ENCODE measurements at places on chromosomes 11 and 22.

- DNase-seq = no peak
Measured at GRCh38 chr11:33616552-33616951, 84.1 kb downstream of the C11orf91 start.

DNA sequence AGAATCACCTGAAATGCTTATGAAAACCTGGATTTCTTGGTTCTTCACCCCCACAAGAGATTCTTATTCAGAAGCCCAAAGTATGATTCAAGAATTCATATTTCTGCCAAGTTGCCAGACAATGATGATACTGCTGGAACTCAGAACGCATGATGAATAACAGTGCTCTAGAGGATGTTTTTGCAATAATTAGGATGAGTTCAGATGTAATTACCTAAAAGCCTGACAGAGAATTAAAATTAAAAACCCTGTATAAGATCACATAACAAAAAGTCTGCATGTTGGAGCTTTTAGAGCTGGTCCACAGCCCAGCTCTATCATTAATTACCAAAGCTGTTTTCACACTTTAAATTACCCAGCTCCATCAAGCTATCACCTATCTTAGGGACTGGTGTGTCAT is 211.8 kb downstream of the LUZP2 start:
- no peak for DNase-seq

- no peak for DNase-seq
Measured at GRCh38 chr11:13117344-13117743, 108.2 kb downstream of the RASSF10 start.

DNA sequence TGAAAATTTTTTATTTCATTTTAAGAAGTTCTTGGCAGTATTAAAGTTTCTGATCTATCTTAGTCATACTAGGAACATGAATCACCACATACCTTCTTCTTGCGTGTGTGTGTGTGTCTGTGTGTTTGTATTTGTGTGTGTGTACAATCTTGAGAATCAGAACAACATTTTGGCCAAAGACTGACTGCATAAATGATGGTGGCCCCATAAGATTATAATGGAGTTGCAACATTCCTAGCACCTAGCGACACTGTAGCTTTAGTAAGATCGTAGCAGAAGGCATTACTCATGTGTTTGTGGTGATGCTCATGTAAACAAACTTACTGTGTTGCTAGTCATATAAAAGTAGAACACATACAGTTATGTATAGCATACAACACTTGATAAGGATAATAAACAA is 205.4 kb downstream of the FAM76B start:
- no peak for DNase-seq

DNA sequence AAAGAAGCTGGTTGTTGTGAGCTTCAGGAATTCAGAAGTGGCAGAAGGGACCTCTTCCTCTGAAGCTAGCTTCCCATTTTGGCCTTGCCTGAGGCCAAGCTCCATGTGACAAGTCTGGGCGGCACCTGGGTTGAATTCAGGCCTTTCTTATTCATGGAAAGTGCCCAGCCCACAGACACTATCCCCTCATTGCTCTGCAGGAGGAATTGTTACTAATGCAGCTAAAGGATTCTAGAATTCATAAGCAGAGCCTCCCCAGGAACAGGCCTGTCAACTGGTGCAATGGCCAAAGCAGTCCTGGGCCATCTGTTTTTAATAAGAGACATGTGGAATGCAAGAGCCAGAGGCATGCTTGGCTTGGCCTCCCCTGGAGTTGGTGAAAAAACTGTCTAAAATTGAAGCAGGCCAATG is 71.4 kb downstream of the SLC1A2 start:
- DNase-seq = no peak

- DNase-seq = no peak
Measured at GRCh38 chr11:19723572-19724342, 11.1 kb downstream of the NAV2 start.

DNA sequence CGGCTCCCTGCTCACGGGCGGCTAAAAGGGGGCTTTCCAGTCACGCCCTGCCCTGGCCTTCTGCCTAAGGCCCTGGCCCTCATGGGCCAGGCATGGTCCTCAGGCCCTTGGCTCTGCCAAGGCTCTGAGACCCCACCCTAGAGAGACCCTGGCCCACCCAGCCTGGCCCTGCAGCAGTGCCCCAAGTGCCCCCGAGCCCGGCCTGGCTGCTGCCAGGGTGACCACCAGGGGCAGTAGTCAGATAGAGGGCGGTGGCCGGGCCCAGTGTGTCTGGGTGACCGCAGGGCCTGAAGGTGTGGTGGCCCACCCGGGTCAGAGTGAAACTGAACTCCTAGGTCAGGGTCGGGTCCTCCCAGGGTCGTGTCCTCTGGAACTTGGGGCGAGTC is 29.4 kb upstream of the CCDC188 start:
- no peak for DNase-seq

GRCh38 chr22:41217553-41218157 is 12.5 kb downstream of the L3MBTL2 start:
- DNase-seq = no peak

DNA sequence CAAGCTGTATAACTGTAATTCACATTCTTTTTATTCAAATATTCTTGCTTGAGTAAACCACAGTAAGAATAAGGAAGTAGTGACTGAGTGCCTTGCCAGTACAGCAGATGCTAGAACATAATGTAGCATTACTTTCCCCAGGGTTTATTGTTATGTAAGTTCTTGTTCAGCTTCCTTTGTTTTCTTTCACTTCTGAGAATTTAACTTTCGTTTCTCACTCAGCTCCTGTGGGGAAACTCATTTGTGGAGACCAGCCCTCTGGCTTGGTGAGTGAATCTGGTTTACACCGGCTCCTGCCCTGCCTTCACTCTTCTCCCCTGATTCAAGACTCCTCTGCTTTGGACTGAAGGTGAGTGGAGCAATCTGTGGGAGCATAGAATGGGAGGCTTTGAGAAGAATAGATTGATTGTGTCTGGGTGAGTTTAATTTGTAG is at the start of gene TRIM22:
Gene TRIM22 (plus strand): TSS at position 240 of the 433 bp plus-strand sequence. CDS start 6,443 bp downstream, outside the sequence.
- peak; percentile 41 for DNase-seq

GRCh38 chr11:119750056-119750455 is 21.1 kb upstream of the NECTIN1 start:
- DNase-seq = no peak

DNA sequence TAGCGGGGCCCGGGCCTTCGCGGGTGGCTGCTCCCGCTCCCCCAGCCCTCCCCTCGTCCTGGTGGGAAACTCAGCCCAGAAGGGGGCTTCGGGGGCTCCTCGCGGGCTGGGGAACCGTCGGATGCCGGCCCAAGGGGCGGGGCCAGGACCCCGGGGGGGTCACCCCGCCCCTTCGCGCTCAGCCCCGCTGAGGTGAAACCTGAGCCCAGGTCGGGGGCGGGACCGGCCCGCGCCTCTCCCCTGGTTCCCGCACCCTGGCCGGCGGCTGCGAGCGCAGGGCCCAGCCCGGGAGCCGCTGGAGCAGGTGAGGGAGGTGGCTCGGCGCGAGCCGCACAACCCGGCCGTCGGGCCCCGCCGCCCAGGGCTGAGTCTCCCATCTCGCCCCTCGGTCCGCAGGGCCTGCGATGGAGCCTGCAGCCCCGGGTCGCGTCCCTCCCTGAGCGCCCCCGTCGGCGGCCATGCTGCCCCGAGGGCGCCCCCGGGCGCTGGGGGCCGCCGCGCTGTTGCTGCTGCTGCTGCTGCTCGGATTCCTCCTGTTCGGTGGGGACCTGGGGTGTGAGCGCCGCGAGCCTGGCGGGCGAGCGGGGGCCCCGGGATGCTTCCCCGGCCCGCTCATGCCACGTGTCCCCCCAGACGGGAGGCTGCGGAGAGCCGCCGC is at the start of gene LARGE2:
Gene LARGE2 (plus strand): TSS at position 232 of the 658 bp plus-strand sequence. CDS start 227 bp downstream, at position 459.
- DNase-seq = no peak

- no peak for DNase-seq
Measured at GRCh38 chr11:71406681-71407080, 41.5 kb downstream of the DHCR7 start.

DNA sequence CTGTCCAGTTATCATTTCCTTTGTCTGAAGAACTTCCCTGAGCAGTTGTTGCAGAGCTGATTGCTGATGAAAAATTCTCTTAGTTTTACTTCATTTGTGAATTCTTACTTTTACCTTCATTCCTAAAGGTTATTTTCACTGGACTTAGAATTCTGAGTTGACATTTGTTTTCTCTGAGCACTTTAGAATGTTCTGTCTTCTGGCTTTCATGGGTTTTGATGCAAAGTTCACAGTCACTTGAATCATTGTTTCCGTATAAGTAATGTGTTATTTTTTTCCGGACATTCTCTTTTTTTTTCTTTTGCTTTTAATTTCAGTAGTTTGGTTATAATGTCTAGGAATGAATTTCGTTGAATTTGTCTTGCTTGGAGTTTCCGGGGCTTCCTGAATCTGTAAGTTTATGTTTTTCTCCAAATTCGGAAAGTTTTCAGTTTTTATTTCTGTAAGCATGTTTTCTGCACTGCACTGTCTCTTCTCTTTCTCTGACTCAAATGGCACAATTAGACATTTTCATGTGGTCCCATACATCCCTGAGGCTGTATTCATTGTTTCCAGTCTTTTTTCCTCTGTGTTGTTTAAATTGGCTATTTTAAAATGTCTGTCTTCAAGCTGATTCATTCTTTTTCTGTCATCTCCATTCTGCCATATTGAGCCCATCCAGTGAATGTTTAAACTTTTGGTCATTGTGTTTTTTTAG is 68.5 kb upstream of the NARS2 start:
- DNase-seq = no peak

DNA sequence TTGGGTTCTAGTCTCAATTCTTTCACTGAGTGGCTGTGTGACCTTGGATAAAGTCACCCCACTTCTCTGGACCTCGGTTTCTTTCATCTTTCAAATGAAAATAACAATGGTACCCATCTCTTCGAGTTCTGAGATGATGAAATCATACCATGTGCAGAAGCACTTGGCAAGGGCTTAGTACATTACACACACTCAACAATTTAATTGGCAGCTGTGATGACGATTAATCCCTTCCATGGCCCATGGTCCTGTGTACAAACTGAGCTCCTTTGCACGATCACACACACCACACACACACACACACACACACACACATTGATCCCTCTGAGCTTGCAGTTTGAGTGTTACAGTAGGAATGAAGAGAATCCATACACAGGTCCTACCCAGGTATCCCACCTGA is 103.4 kb upstream of the ASPHD2 start:
- DNase-seq = no peak

DNA sequence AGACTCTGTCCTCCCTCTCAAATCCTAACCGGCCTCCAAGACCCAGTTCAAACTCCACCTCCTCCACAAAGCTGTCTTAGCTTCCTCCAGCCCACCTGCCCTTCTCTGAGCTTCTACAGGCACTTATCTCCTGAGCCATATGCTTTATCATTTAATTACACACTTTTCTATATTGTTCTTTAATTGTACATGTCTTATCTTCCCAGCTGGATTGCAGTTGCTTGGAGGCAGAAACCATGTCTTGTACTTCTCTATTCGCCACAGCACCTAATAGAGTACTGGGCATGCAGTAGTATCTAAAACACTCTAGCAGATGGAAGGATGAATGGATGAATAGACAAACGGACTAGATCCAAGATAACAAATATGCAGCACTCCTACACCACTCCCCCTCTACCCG is 11.3 kb downstream of the TRIM29 start:
- no peak for DNase-seq

DNA sequence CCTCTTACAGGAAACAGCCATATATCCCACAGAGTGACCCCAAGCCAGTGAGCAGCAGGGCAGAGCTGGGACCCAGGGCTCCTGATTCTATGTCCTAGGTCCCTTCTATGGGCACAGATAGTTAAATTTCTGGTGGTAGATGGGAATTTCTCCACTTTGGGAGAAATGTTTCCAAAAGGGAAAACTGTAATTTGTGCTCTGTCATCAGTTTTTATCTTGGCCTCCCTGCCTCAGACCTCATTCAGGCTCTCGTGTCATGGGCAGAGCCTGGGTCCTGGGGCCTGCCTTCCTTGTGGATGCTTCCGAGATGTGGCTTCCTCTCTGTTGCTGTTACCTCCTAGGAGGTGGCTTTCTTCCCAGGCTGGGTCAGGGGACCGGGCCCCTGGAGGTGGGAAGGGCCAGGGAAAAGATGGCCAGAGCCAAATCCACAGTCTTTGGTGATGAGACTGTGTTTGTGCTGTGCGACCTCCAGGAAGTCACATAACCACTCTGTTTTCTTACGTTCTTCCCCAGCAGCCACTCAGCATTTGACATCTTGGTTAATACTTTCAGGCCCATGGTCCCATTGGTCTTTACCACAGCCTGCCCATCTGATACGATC is 8.6 kb downstream of the LRRC32 start:
- DNase-seq = no peak

DNA sequence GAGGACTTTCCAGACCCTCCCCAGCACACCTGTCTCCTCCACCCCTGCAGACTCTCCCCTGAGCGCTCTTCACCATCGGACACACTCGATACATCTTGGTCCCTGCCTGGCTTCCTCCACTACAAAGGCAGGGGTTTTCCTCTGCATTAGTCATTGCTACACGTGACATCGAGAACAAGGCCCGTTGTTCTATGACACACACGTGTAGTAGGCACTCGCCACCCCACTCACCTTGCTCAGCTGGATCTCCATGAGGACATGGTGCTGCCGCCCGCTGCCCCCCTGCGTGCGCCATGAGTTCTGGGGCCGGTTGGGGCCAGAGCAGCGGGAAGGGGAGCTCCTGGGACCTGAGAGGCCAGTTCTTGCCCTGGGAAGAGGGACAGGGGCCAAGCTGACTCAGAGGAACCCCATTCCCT is 16.7 kb downstream of the ATG2A start:
- DNase-seq = peak; percentile 50

DNA sequence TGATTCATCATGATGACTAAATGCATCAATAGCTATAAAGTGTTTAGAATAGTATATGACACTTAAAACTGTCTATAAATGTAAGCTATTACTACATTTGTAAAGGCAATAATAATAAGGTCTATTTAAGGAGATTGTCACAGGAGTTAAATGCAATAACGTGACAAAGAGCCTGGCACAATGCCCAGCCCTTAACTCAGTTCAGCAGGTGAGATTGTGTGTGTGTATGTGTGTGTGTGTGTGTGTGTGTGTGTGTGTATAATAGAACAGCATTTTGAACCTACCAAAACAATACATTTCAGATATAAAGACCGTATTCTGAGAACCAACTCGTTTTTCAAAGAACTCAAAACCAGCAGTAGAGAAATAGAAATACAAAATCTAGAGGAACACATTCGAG is 177.5 kb downstream of the MYO18B start:
- DNase-seq = no peak

DNA sequence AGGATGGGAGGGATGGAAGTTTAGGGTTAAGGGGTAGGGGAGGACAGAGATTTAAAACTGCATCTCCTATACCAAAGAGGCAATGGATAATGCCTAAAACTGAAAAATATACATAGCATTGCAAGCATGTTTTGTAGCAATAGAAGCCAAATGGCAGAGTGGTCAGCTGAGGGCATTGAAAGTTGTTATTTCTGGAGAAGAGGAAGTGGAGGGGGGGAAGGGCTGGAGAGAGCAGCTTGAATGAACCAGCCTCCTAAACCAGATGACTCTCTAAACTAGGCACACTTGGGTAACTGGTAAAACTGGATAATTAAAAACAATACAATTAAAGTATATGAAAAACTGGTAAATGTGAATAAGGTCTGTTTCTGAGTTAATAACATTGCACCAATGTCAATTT is 70.3 kb upstream of the TP53I11 start:
- no peak for DNase-seq

- no peak for DNase-seq
Measured at GRCh38 chr11:92632495-92632894, 337.0 kb upstream of the MTNR1B start.
